Stimulated activated CD8-positive, alpha-beta memory T cell treated with anti-CD3 and anti-CD28 coated beads, Interleukin-4, amount 100 ng/mL, for 4 hours (primary cell): ENCODE measurements at places on chromosomes 2 and 18.

DNA sequence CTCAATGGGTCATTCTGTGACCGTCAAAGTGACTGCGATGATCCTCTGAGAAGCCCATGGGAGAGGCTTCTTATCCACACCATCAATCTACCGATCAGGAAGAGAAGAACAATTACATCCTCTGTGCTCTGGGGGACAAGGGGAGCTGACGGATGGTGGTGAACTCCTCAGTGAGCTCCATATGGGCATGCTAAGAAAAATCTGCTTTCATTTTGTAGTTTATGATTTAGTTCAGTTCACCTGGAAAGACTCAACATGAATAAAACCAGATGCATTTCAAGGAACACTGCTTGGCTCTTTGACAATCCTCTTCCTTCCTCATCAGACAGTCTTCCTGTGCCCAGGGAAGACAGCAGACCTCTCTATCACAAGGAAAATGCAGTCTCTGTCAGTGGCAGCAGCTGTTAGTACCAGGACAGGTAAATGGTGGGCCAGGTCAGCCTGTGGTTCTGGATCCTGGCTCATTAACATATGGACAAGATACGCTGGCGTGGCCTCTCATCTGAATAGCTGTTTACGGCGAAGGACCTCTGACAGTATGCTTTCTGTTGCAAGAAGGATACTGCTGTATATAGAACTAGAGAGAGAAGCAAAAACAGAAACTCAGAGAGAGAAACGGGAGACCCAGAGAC is 176.9 kb downstream of the BCL2 start:
- no peak for DNase-seq

- no peak for DNase-seq
Observed at GRCh38 chr2:235257590-235257989, 236.3 kb upstream of the AGAP1 start.

GRCh38 chr2:205617905-205618304 is 64.4 kb upstream of the NRP2 start:
- DNase-seq, result no peak

GRCh38 chr2:240241572-240241971 is 101.1 kb upstream of the OTOS start:
- DNase-seq, result no peak

GRCh38 chr2:220670511-220670910 is 901.6 kb downstream of the EPHA4 start:
- DNase-seq, result no peak

DNA sequence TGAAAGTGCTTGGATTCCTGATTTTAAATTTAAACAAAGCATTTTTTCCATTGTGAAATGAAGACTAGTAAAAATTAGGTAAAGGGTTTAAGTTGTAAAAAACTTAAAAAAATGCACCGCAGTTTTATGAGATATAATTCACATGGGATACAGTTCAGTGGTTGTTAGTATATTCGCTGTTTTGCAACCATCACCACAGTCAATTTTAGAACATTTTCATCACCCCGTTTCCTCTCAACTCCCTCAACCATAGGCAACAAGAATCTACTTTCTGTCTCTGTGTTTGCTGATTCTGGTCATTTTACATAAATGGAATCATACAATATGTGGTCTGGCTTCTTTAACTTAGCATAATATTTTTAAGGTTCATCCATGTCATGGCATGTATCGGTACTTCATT is 4.0 kb downstream of the DGKD start:
- DNase-seq, result no peak

GRCh38 chr2:210768329-210768910 is 212.0 kb downstream of the CPS1 start:
- no peak for DNase-seq

DNA sequence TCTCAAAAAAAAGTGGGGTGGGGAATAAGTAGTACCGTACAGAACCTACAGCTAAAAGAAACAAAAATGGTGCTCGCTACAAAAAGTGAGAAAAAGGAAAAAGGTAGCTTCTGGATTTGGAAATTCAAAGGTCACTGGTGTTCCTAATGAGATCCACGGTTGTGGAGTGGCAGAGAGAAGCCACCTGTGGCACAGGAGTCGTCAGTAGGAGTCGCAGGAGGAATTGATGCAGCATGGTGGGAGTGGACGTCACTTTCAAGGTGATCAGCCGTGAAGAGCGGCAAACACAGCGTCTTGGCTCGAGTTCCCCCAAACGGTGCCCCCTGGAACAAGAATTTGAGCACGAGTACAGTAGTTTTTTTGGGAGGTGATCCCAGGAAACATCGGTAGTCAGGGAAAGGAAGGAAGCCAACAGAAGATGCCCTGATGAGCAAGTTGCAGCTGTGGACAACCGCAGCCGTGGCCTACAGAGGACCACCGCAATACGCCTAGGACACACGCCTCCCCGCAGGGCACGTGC is 1.4 kb upstream of the TTL start:
- no peak for DNase-seq

- no peak for DNase-seq
Observed at GRCh38 chr2:33420726-33421125, 55.7 kb upstream of the RASGRP3 start.

DNA sequence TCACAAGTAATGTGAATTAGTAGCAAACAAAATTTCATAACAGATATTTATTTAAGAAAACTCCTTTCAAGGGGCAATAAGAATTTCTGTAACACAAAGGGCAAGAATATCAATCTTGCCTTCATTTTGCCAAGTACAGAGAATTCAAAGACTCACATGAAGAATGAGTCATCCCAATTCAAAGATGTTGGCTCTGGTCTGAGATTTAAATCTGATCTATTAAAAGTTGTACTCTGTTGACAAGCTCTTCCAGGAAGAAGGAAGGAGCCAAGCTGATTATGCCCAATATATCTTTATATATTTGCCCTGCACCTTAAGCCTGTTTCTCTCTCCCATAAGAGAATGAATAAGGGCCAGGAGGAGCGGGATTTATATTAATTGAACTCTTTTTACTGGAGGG is 55.9 kb upstream of the RPE start:
- DNase-seq, result no peak

DNA sequence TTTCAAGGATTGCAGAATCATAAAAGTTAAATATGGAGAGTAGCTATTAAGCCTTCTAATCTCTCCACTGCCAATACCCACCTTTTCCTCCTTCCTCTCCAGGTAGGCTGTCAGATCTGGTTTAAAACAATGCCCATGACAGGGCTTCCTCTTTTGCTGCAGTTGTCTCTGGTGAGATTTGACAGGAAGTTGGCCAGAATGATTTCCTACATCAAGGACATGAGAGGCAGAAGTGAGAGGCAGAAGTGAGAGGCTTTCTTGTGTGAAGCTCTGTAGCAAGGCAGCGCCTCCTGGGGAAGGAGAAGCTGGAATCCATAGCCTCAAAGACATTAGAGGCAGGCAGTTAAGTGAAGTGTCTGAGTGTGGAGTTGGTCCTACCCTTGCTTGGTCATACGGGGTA is 385.7 kb downstream of the HRH4 start:
- DNase-seq, result no peak

DNA sequence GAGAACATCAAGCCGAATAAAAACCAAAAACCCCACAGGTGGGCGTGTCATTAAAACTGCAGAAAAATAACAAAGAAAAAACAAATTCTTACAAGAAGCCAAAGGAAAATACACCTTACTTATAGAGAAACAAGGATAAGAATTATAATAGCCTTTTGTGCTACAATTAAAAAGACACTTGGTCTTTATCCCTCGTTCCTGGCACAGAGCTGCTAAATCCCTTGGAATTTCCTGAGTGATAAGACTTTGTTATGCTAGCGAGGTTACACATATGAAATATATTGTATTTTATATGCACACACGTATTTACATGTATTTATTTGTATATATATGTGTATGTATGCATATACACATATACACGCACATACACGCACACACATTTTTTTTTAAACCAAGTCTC is 325.3 kb upstream of the TFPI start:
- DNase-seq, result no peak

DNA sequence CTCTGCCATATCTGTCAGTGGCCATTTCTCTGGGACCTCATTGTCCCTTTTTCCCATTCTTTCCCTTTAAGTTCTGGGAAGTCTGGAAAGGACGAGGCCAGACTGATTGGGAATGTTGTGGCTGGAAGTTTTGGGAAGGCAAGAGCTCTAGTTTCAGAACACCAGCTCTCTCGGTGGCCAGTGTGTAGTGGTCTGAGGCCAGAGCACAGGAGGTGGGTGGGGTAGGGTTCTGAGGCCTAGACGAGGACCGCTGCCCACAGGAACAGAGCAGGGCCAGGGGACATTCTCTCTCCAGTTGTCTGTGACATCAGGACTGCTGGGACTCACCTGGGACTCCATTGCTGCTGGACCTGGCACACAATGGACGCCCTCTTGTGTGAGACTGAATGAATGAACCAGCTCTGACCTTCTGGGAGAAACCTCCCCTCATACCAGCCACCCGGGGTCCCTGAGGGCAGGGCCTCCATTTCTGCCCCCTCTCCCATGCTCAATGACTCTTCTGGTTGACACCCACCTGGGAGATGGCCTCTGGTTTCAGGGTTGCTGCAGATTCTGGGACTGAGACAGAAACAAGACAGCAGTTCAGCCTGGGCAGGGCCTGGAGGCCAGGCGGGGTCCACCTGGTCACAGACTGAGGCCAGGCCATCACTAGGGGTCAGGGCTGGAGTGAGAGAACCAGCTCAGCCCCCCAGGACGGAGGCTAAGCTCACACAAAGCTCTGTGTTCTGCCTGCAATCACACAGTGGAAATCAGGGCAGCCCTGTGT is 8.4 kb upstream of the NPPC start:
- no peak for DNase-seq

DNA sequence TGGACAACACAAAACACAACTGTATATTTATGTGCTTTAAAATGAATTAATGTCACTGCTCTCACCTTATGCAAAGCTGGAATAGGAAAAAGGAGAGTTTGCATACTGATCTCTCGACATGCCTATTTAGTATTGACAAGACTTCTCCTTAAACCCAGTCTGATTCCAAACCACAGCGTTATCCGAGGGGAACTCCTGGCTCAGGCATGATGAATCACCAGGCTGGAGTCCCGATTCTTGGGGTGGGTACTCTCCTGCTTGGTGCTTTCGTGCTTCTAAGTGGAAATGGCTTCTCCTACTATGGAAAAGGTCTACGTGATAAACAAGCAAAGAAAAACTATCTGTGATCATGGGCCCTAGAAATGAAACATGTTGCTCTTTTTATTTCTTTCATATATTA is 88.9 kb upstream of the SLC35G4 start:
- no peak for DNase-seq

GRCh38 chr2:207845202-207845864 is 75.6 kb upstream of the FZD5 start:
- DNase-seq, result no peak

DNA sequence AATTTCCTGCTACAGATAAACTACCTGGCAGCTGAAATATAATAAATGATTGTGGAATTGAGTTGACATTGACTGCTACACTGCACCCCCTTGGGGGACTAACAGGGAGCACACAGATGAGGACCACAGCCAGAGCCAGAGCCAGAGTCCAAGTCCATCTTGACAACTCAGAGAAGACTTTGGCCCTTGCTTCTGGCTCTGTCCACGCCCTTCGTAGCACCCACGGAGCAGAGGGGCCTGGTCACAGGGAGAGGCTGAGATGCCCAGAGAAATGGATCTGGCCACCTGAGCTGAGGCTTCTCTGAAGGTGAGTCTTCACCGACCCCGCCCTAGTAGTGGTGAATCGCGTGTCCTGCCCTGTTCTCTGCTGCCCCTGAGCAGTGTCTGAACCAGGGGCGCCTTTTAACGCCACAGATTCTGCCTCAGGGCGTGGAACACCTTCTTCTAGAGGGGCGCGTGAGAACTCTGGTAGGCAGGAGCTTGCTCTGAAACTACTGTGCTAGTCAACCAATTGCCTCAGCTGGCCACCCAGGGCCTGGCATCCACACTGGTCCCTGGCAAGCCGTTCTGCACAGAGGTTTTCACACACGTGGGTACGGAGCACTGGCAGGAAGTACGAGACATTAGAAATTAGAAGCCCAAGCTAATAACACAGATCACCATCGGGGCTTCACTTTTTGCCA is 35.7 kb upstream of the MAT2A start:
- DNase-seq, result no peak

DNA sequence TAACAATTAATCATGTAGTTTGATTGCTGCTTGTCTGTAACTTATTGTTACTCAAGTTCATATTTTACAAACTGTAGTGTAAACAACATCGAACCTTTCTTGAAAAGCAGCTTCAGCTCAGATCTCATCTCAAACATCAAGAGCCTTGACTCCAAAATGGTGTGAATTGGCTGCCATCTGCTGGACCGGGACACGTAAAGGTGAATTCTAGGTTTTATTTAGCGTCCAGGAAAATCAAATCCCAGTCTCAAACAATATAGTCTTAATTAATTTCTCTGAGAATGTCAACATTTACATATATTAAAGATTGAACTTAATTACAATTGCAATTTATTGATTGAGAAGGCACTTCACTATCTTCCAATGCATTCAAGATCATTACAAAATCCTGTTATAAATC is 453.0 kb downstream of the GALR1 start:
- DNase-seq, result no peak

- DNase-seq, result no peak
Observed at GRCh38 chr2:62340994-62341484, 145.1 kb downstream of the B3GNT2 start.

GRCh38 chr2:145159676-145160075 is 639.8 kb upstream of the ZEB2 start:
- no peak for DNase-seq

GRCh38 chr2:127049927-127050802 is 56.8 kb downstream of the BIN1 start:
- peak; percentile 31 for DNase-seq

DNA sequence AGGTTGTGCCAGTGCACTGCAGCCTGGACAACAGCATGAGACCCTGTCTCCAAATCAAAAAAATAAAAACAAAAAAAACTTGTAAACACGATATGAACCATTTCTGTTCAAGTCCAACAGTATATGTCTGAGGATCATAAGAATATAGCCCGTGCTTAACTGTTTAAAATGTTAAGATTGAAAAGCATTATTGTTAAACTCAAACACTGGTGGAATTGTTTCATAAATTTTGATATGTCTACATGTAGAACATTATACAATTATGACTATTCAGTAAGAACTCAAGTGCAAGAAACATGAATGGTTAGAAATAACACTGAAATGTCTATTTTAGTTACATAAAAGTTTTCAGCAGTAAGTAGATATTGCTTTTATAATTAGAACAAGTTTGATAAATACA is 29.7 kb downstream of the PPIG start:
- DNase-seq, result no peak

DNA sequence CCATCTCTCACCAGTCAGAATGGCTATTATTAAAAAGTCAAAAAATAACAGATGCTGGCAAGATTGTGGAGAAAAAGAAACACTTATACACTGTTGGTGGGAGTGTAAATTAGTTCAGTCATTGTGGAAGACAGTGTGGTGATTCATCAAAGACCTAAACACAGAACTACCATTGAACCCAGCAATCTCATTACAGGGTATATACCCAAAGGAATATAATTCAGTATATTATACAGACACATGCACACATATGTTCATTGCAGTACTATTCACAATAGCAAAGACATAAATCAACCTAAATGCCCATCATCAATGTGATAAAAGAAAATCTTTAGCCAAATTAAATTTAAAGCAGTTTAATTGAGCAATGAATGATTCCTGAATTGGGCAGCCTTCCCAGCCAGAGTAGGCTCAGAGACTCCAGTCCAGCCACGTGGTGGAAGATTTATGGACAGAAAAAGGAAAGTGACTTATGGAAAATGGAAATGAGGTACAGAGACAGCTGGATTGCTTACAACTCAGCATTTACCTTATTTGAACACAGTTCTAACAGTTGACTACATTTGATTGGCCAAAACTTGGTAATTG is 377.1 kb upstream of the SLC39A10 start:
- no peak for DNase-seq

GRCh38 chr2:41500895-41501294 is 546.9 kb upstream of the PKDCC start:
- no peak for DNase-seq
